ENCODE measurements at places on chromosomes 11 and 22.

DNA sequence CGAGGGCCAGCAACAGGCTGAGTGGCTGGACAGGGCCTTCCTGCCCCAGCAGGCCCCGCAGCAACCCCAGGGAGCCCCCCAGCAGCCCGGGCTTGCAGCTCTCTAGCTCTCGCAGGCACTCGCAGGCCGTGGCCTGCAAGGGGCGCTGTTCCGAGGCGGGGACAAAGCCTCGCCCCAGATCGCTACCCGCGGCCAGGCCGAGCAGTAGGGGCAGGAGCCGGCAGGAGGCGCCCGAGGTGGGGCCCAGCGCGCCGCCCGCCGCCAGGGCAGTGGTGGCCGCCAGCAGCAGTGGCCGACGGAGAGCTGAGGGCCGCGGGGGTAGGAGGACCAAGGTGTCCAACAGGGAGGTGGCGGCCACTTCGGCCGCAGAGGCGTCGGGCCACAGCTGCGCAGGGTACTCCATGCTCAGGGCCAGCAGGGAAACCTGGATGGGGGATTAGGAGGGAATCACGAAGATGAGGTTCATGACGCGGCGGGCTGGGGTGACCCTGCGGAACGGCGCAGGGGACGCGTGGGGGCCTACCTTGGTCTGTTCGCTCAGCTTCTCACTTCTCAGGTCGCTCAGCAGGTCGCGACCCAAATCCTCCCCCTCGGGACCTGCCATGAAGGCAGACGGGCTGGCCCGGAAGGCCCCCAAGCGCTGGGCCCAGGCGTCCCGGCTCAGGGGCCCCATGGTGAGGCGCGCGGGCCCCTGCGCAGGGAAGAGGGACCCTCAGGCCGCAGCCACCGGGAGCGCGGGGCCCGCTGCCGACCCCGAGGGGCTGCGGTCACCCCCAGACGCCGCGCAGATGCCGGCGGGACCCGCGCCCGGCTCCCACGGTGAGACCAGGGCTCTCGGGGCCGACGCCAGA, 632 bp downstream of the AP5B1 start:
- peak; percentile 19 for DNase-seq

DNA sequence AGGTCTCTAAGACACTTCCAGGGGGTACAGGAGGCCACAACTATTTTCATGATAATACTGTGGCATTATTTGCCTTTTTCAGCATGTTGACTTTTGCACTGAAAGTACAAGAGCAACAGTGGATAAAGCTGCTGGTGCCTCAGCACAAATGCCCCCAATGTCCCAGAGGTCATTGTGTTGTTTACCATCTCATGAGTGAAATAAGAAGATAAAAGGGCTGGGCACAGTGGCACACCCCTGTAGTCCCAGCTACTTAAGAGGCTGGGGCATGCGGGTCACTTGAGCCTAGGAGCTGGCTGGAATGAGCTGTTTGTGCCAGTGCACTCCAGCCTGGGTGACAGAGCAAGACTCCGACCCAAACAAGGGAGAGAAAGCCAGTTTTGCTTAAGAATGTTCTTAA, 72.6 kb upstream of the RAB1B start:
- DNase-seq: no peak

DNA sequence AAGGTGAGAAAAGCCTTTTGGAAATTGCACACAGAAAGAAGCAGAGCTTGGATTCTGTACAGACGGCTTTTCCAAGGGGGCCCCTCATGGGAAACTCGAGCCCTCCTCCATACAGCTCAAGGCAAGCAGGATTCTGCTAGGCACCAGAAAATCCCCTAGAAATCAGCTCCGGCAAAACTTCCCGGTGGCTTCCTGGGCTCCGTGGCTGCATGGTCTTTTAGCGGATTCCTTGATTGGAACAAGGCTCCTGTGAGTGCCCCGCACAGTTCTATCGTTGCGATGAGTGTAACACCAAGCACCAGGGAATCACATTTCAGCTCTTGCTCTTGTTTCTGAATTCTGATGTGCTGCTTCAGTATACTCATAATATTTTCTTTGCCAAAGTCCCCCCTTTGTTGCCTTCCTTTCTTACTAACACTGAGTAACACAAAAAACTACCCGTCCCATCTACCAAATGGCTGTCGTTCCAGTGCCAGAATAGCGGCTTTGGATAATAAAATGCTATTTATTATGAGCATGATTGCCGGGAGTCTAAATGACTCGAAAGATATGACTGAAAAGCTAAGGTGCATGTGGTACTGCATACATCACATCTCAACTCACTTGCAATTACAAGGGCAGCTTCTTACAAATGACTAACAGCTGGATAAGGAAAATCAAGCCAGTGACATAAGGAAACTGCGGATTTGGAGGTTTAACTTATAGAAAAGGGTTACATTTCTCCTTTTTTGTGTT, 494.1 kb downstream of the DLG2 start:
- no peak for DNase-seq

GRCh38 chr11:13297917-13298356, 20.3 kb downstream of the BMAL1 start:
- no peak for DNase-seq

DNA sequence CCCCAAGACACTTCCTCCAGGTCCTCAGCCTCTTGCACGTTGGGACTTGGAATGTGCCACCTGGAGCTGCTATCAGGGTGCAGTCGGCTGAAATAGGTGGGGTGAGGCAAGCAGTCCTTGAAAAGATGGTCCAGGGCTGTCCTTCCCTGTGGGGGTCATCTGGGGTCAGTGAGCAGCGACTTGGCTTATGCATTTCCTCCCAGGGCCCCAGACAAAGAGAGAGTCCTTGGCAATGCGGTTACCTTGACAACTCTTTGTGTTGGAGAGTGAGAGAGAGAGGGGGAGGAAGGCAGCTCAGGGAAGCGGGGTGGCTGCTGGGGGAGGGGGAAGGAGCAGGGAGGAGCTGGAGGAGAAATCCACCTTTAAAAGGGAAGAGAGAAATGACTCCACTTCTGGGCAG, 93.8 kb downstream of the MIAT start:
- DNase-seq: no peak

DNA sequence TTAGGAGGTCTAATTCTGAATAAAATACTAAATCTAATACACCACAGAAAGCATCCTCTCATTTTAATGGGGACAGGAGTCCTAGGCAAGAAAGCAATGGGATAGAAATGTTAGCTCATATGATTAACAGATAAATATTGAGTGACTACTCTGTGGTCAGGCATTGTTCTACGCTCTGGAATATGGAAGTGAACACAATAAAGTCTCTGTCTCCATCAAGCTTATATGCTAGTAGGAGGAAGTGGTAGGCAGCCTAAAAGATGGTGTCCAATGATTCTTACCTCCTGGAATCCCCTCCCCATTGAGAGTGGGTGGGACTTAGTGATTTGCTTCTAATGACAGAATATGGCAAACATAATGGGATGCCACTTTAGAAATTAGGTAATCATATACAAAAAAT, 160.3 kb upstream of the PDGFD start:
- DNase-seq: no peak

GRCh38 chr22:49300241-49300640, 527.4 kb downstream of the BRD1 start:
- no peak for DNase-seq

- no peak for DNase-seq
Observed at GRCh38 chr11:133823211-133823610, 22.1 kb downstream of the SPATA19 start.

DNA sequence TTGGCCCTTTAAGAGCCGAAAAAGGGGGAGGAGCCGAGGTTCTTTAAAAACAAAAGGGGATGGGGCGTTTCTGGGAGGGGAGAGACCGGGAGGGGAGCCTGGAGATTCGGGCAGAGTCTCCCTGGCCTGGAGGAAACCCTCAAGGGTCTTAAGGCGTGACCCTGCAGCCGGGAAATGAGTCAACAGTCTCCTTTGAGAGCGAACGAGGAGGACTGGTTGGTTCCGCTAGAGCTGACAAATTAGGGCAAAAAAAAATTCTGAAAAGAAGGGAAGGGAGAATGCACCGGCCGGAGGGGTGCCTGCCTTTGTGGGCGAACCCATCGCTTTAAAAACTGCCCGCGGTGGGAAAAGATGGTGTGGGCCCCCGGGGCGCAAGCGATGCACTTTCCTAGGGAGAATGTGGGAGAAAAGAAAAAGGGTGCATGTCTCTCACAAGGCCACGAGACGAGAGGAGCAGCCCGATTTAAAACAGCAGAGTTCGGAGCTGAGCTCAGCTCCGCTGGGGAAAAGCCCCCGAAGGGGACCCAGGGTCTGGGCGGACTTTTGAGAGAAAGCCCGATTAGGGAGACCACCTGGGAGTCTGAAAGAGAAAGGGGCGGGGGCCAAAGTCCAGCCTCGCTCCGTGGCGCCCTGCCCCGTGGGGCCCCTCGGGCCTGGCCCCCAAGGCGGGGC, 874 bp downstream of the ZFTA start:
- DNase-seq: peak; percentile 54

DNA sequence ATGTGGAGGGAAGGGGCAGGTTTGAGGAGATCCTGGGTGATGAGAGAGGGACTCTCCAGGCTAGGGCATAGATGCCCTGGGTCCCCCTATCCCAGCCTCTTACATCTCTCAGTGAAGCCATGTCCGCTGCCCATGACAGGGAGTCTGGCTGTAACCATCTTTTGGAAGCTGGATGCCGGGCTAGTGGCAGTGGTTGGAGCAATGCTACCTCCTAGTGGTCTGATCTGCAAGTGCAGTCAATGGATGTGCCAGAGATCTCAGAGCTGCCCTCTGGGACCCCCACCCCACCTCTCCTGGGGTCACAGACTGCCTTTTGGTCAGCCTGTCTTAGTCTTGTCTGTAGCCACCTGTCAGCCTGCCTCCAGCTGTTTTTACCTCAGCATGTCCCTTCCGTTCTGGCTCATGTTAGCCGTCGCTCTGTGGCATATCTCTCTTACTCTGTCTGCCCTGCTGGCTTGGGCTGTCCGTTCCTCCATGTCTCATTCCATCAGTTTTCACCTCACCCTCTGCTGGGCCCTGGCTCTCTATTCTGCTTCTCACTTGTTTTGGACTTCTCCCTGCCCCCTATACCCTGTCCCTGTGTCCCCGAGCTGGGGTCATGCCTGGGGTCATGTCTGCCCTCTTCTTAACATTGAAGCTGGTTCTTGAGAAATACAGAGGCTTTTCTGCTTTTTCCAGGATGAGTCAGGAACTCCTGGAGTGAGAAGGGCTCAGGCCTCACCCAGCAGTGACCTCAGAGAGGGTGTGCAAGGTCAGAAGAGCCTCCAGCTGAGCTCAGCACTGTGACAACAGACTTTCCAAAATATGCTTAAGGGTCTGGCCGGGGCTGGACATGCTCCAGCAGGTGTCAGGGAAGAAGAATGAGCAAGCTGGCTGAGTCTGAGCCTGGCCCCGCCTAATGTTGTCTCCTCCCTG, 52.0 kb upstream of the THY1 start:
- DNase-seq: peak; percentile 69

GRCh38 chr22:28930357-28931007, 47.1 kb downstream of the ZNRF3 start:
- no peak for DNase-seq

- DNase-seq: no peak
Observed at GRCh38 chr11:132744771-132745170, 787.5 kb downstream of the OPCML start.
